ENCODE measurements at places on chromosomes 12 and 14.

DNA sequence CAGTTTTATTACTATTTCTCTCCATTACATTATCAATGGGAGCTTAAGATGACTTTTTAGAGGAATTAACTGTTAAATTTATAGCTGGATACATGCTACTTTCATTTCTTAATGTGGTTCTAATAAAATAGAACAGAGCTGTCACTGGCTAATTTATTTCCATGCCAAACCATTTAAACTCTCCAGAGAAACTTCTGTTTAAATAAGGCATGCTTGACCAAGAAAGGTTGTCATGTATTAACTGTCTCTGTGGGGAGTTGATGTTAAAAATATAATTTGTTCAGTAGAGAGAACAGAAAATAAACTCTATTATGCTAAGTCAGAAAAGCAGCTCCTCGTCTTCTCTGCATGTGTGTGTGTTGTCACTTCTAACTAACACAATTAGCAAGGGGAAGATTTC lies 447.4 kb downstream of the SLC16A7 start:
- no peak for DNase-seq

GRCh38 chr12:116539905-116540482 lies 19.2 kb upstream of the MAP1LC3B2 start:
- DNase-seq: no peak

- DNase-seq: no peak
Measured at GRCh38 chr12:639988-640387, 23.3 kb downstream of the NINJ2 start.

DNA sequence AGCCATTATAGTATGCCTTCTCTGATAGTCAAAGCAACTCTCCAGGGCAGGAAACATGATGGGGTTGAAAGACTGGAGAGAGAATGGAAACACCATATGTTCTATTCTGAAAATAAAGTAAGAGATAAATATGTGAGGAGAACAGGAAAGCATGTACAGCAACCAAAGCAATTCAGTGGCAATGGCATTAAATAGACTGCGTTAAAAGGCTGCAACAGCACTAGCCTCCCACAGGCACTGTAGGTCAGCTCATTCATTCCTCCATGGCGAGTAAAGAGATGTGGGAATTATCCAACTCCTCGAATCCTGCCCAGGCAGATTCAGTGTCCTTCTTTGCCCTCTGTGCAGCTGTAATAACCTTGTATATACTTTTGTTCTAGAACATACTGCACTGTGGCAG lies 43.8 kb downstream of the ANO6 start:
- DNase-seq: no peak

DNA sequence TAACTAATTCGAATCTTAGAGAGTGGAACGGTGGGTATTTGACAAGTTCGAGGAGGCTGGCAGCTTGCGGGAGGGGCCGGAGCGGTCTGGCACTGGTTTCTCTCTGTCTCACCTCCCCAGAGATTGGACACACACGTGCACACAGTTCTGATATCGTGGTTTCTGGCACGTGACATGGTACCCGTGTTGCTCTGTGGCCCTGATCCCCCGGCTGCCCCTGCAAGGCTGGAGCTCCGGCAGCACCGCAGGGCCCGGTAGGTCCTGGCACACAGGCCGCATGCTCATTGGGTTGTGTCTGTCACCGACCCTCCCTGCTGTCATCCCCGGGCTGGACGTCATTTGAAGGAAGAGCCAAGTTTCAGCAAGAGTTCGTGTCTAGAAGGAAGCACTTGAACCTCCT lies 82.7 kb downstream of the PPP2R5C start:
- no peak for DNase-seq

- DNase-seq: no peak
Measured at GRCh38 chr14:32913725-32914124, 25.0 kb upstream of the NPAS3 start.

DNA sequence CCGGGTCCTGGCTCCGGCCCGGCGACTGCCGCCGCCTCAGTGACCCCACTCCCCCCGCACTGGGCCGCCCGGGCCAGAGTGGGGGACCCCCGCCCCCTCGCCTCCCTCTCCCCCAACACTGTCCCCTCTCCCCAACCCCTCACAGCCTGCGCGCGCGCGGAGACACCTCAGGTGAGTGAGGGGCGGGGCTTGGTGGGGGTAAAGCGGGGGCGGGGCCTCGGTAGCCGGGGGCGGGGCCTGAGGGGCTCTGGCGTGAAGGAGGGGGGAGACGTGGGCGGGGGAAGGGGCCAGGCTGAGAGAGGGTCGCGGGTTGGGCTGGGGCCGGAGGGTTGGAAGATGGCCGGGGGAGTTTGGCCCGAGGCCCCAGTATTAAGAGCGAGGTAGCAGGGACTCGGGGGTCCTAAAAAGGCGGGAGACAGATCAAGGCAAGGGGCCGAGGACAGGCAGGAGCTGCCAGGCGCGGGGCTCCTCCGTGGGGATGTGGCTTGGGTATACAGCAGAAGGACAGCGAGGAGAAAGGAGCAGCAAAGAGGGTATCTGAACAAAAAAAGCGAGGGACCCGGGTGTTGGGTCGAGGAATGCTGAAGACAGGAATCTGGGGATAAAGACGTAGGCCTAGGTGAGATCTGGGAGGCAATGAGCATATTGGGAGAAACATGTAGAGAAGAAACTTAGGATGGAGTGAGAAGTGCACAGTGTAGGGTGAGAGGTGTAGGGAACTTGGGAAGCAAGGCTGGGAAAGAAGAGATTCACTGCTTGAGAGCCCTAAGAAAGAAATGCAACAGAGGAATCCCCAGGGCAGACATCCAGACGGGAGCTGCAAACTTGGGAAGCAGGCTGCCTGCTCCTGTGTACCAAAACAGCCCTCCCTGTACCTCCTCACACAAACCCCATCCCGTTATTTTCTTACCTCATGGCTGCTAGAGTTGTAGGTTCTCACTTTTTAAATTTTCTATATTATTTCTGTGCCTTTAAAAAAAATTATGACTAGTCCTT lies 10.8 kb downstream of the SUOX start:
- peak; percentile 63 for DNase-seq

DNA sequence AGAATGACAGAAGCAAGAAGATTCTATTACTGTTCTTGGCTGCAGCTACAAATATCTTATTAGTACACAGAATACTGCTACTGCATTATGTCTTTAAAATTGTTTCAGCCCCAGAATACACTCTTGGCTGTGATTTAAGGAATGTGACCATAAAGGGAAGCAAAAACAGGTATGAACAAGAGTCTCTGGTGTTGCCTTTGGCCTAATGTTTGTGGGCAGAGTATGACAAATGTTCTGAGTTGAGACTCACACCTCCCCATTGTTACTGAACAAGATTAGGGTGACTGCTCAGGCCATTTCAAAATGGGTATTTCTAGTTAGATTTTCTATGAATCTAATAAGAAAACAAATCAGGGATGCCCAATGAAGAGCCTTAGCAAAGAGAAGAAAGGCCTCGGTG lies 28.5 kb downstream of the TTC6 start:
- no peak for DNase-seq

DNA sequence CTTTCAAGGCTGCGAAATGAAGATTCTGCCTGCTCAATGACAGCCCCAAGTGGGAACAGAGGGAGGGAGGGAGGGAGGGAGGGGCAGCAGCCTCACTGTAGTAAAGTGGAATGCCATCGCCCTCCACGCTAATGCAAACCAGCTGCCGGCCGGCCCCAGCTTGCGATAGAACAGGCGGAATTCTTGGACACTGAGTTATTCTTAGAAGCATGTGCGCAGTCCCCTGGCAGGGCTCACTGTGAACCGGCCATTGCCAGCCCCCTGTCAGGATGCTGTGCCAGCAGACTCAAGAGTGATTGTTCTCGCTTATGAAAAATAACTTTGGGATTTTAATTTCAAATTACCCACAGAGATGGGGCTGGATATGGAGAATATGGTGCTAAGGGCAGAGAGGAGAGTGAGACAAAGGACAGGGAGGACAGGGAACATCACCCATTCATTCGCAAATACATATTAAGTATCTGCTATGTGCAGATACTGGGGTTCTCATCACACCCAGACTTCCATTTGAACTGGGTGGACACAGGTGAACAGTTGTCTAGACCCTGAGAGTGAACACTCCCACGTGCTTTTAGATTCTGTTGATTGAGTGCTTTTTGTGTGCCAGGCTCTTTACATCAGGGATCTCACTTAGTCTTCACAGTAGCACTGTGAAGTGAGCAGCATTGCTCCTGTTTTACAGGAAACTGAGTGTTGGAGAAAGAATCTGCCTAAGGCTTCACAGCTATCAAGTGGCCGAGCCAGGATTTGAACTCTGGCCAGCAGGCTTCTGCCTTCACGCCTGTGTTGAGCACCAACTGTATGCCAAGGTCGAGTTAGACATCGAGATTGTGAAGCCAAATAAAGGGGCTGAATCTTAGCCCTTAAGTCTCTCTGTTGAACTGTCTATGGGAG lies 192.9 kb downstream of the C12orf75 start:
- no peak for DNase-seq

DNA sequence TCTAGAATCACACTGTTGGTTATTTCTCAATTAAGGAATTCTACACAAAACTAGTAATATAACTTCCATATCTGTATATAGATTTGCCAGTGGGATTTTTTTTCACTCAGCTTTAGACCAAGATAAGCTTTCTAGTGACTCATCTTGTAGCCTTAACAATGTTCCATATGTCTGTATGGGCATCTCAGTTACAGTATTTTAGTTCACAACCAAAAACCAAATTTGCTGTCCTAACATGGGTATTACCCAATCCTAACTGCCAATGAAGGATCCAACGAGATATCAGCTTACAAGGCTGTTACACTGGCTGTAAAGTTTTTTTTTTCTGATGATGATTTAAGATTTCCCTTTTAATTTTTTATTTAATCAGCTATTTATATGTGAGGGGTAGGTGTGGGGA lies 31.5 kb upstream of the KRR1 start:
- DNase-seq: no peak

- DNase-seq: no peak
Measured at GRCh38 chr12:32069071-32069470, 37.6 kb upstream of the BICD1 start.
